Small intestine (tissue), 16 donors: ENCODE measurements at places on chromosomes 12 and 14. TPM values are rescaled to one million over a fixed set of nuclear protein-coding genes. Genes with fewer than 3 reads are reported as not detected.

DNA sequence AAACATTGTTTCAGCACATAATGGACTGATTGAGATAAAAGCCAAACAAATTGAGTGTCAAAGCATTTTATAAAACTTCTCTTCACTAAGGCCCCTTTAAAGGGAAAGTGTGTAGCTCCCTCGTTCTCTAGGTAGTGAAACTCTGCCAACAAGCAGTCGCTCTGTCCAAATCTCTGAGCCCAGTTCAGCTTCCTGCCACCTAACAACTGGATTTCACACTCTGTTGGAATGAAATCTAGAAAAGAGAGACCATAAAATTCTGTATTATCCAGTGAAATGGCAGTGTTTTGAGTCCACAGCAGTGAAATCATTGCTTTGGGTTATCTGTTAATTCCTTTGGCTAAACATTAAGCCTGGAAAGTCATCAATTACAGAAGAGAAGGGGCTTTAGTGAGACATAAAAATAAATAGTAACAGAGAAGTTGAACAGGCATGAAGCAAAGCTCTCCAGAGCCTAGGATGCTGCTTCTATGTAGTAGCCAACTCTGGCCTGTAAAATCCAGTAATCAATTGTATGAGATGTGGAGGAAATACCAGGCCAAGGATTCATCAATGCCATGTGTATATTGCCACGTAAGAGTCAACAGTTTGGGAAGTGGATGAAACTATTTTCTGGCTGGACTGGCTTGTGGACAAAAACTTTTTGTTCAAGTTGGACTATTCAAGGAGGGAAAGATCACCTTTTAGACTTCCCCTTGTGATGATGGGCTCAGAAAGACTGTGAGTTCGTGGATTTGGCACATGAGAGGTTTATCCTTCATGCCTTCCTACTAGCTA, 122.5 kb downstream of the WIF1 start:
- DNase-seq: peak; percentile 61

DNA sequence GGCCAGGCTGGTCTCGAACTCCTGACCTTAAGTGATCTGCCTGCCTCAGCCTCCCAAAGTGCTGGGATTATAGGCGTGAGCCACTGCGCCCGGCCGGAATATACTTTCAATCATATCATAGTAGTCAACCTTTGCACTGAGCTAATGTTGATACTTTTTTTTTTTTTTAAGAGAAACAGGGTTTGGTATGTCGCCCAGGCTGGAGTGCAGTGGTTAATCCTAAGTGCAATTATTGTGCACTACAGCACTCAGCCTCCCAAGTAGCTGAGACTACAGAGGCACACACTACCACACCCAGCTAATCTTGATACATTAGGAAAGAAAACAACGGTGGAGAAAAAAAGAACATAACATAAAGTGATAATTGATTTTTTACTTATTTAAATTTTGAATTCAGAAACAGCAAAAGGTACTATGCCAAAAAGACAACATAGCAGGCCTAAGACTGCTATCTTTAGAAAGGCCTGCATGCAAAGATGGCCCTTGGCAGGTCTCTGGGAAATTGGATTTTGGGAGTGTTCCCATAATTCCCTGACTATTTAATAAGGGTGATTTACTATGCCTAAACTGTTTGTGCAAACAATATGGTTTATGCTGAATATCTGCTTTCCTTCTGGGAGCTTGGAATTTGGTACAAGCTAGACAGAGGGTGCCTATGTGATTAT, 15.5 kb downstream of the BTBD7 start:
- DNase-seq: peak; percentile 83

- DNase-seq: no peak
These were observed 2.0 kb downstream of the RIMBP2 start for GRCh38 chr12:130714091-130714590.

- no peak for DNase-seq
These were observed 410.0 kb downstream of the SYT1 start for GRCh38 chr12:79274501-79275064.

DNA sequence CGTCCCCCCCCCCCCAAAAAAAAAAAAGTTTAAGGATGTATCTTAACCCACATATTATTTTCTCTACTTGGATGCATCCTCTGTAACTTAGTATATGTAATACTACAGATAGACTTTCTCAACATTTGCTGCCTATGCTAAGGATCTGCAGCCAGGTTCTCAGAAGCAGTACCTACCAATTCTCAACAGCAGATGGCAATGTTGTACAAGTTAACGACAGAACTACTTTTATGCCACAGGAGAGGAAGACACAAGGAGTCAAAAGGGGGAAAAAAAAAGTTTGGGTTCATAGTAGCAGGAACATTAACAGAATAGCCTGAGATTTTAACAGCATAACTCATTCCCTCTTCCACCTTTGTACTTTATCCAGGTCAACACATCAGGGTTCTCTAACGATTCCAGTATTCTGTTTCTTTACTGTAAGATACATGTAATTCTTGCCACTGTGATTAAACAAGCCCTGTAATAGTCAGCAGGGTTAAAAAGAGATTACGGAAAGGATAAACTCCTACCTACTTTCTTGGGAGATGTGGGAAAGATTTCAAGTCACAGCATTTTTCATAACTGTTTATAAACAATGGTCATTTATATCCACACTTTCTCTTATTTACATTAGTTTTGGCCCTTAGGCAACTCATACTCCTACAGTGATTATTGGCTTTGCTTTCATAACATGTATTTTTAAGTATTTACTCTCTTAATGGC, 5.7 kb upstream of the NEK9 start:
- peak; percentile 87 for DNase-seq

DNA sequence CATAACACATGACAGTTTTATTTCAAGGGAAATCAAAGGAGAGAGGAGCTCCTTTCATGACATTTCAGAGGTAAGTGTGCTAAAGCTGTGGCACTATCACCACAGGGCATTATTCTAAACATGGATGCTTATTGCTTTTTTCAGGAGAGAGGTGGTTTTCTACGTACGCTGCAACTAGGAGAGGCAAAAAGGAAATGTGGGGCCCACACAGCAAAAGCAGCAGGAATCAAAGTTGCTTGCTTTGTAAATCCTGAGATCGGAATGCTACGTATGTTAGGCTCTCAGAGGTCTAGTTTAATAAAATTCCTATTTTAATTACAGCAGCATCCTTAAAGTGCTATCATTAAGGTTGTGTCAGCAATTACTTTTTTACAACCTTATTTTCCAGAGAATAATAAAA, 55.0 kb upstream of the GRIP1 start:
- DNase-seq: no peak

GRCh38 chr12:68207276-68207675, 18.3 kb downstream of the IL26 start:
- DNase-seq: no peak

DNA sequence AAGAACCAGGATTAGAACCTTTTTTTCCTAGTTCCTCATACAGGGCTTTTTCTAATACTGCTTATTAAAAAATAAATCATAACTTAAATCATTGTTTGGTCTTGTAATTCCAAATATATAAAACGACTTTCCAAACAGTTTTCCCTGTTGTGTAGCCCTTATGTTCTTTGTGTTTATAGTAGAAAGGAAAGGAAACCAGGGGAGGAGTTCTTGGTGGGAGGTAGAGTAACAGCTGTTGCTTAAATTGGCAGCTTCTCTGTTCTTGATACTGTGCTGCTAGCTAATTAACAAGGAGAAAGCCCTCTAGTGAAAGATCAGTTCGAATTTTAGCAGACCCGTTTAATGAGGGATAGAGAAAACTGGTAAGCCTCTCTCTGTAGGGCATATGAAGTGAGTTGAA, 15.0 kb downstream of the SRP54 start:
- DNase-seq: no peak

DNA sequence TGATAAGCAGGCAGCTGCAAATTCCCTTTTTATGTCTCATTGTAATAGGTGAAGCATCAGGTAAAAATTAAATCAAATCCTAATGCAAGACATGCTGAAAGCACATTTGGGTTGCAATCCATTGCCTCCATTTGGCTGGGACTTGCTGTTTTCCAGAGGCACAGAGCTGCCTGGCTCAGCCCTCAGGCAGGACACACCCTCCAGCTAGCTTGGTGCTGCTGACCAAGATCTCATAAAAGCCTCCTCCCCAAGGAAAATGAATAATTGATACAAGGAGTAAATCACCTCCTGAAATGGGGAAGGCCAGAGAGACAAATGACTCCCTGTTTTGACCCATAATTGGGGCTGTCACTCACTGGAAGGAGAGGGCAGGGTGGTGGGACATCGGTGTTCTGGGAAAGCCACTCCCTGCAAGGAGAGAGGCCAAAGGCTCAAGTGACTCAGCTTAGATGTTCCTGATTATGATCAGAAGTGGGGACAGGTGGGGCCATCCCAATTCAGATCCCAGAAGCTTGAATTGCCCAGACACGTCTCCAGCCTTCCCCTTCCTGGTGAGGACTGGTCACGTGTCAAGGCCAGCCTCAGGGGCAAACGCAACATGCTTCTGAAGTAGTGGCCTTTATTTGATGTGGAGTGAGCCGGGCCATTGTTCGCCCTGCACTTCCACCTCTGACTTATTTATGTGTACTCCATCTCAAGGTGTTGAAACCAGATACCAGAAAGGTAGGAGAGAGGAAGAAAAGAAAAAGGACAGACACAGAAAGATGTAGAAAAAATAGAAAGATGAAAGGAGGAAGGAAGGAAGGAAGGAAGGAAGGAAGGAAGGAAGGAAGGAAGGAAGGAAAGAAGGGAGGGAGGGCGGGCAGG, 773.7 kb downstream of the BCL11B start:
- DNase-seq: no peak

- peak; percentile 89 for DNase-seq
These were observed 11.0 kb upstream of the FBXL14 start for GRCh38 chr12:1605129-1606020.

DNA sequence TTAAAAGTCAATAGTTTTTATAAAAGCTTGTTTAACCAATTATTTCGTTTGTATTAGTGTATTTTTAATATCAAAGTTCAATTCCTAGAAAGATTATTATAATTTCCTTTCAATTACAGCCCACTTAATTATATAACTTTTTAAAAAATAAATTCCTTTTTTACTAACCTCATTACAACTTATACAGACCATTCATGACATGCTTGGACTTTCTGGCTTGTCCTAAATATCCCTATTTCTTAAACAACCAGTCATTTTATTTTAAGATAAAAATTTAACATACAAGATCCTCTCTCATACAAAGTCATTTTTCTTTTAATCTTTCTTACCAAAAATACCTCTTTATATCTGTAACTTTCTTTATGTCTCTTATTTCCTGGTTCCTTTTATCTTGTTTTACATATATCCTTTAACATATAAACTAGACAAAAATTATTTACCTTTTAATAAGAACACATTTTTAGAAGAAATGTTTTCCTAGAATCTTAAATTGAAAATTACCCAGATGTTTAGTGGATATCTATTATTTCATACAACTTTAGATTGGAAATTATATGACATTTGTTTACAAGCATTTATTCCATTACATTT, 10.4 kb upstream of the TMEM263 start:
- no peak for DNase-seq

SLC6A13 gene
- 0.24 TPM for polyA plus RNA-seq

FGF23 gene
- polyA plus RNA-seq: 0.04 TPM

CD27 gene
- 3.7 TPM for polyA plus RNA-seq

P2RX2 gene
- not detected for polyA plus RNA-seq

STYX gene
- polyA plus RNA-seq: 5.7 TPM

CEBPE gene
- polyA plus RNA-seq: not detected
